A673 (cell line): ENCODE measurements at places on chromosomes 2 and 18. TPM values are rescaled to one million over a fixed set of nuclear protein-coding genes. Genes with fewer than 3 reads are reported as not detected.

- H3K27me3 ChIP-seq: peaks cover 32% of the 10 kb centered on the region
- no peak overlapping the region for H3K27ac ChIP-seq
- no peak overlapping the region for H3K4me3 ChIP-seq
- no peak for DNase-seq
Measured at GRCh38 chr2:98335271-98335670, 11.0 kb upstream of the CNGA3 start.

DNA sequence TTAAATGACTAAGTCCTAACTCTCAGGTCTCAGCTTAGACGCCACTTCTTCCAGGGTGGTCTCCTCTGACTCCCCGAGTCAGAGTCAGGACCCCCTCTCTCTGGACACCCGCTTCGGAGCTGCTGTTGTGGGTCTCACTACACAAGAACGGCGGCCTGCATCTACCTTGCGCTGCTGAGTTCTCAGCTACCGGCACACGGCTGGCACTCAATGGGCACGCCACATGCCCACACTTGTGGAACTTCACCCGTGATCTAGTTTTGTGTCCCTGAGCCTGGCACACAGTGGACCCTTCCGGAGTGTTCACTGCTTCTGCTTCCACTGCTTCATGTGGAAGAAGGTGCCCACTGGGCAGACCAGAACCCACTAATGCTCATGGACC lies 58.3 kb upstream of the ID2 start:
- H3K27me3 ChIP-seq: no peaks in the 10 kb centered on the region
- H3K4me3 ChIP-seq: no peak overlapping the region
- DNase-seq: no peak
- no peaks in the 10 kb centered on the region for H3K36me3 ChIP-seq
- H3K4me1 ChIP-seq: peaks cover 6% of the 10 kb centered on the region

- H3K4me1 ChIP-seq: peaks cover 10% of the 10 kb centered on the region
- no peaks in the 10 kb centered on the region for H3K36me3 ChIP-seq
- H3K27ac ChIP-seq: no peak overlapping the region
- H3K27me3 ChIP-seq: no peaks in the 10 kb centered on the region
- peak overlapping the region; percentile 51 for H3K4me3 ChIP-seq
Measured at GRCh38 chr2:132415915-132416722, 486 bp upstream of the GPR39 start.

DNA sequence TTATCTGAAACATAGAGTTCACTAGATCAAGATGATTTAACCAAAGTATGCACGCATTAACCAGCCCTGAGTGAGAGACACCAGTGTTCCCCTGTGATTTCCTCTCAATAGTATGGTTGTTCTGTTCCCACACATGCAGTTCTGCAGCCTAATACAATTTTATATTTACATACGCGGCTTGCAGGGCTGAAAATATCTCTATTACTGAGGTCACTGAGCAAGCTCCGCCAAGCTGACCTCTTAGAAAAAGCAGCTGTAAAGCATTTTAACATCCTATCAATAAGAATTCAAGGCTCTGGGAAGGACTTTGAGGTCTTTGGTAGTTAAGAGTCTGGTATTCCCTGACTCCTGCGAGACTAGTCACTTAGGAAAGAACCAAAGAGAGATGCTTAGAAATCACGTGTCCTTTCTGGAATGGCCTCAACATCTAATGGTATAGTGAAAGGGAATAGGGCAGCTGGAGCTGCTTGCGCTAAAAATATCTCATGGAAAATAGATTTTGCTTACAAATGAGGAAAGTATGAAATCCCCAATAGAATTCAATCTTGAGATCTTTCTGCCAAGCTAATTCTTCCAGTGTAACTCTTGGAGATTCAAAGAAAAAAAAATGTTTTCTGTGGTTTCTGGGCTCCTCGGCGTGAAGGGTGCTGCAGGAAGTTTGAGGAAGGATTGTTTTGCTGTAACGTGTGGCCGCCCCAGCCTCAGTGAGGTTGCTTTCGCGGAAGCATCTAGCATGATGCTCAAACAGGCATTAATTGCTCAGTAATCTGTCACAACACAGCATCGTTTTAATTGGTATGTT lies 59.2 kb downstream of the DOCK10 start:
- no peaks in the 10 kb centered on the region for H3K36me3 ChIP-seq
- no peaks in the 10 kb centered on the region for H3K27me3 ChIP-seq
- H3K4me1 ChIP-seq: no peaks in the 10 kb centered on the region
- no peak for DNase-seq
- H3K27ac ChIP-seq: no peak overlapping the region
- H3K4me3 ChIP-seq: no peak overlapping the region

NEU2 gene
- total RNA-seq: not detected in 2 replicates

- H3K4me1 ChIP-seq: no peaks in the 10 kb centered on the region
- no peaks in the 10 kb centered on the region for H3K36me3 ChIP-seq
- no peak overlapping the region for H3K4me3 ChIP-seq
- H3K27ac ChIP-seq: no peak overlapping the region
Measured at GRCh38 chr2:60438131-60438530, 115.3 kb downstream of the BCL11A start.

CHAC2 gene
- 20.1 and 20.4 TPM in 2 replicates for total RNA-seq

DNA sequence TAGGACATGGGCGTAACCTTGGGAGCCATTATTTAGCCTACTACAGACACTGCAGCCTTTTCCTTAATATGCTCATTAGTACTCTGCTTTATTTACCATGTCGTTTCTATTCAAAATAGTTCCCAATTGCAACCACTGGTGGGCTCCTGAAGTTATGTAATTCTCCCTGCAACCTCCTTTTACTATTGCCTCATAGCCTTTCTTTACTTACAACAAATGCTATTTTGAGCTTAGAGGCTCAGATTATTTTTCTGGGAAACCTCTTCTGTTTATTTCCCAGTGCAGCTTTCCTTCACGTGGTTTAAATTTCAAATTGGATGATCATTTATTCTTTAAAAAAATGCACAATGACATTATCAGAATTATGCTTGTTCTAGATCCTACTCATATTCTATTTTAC lies 492.3 kb upstream of the TMEFF2 start:
- no peak overlapping the region for H3K4me3 ChIP-seq
- H3K36me3 ChIP-seq: no peaks in the 10 kb centered on the region
- no peaks in the 10 kb centered on the region for H3K27me3 ChIP-seq
- DNase-seq: peak; percentile 18

SLC9A4 gene
- total RNA-seq: 0.11 and 0.17 TPM in 2 replicates

REG3A gene
- not detected in 2 replicates for total RNA-seq

GRCh38 chr2:43131051-43131889 lies 95.1 kb downstream of the ZFP36L2 start:
- H3K4me3 ChIP-seq: no peak overlapping the region
- H3K4me1 ChIP-seq: no peaks in the 10 kb centered on the region
- no peaks in the 10 kb centered on the region for H3K36me3 ChIP-seq
- H3K27ac ChIP-seq: no peak overlapping the region

DNA sequence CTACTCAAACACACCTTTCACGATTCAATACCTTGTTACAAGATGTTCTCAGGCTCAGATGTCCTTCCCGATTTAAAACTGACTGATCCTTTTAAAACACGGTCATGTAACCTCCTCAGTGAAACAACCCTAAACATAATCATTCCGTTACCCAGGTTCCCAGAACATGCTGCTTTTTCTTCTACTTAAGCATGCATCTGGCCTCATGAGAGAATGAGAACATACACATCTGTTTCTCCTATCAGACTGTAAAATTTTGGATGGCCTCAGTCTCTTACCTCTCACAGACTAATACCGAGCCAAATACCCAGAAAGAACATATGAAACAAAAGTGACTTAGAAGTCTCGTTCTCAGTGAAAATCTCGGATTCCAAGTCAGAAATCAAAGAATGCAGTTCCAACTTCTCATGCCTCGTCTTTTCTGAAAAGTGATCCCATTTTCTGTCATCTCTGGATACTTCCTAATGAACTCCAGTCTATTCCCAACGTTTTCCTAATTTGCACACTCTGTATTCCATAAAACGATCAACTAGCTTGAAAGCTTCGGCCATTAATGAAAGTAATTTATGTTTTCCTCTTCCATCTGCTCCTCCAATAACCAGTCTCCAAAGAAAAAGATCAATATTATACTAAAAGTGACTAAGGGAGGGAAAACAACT lies 919 bp downstream of the SF3B1 start:
- no peaks in the 10 kb centered on the region for H3K27me3 ChIP-seq
- H3K4me1 ChIP-seq: peaks cover 16% of the 10 kb centered on the region
- H3K27ac ChIP-seq: peak overlapping the region; percentile 96
- DNase-seq: no peak

SLC30A3 gene
- total RNA-seq: 45.0 and 45.6 TPM in 2 replicates

GRCh38 chr18:79603321-79604204 lies 76.0 kb upstream of the CTDP1 start:
- no peak for DNase-seq
- H3K27ac ChIP-seq: no peak overlapping the region
- no peak overlapping the region for H3K4me3 ChIP-seq
- no peaks in the 10 kb centered on the region for H3K4me1 ChIP-seq

DNA sequence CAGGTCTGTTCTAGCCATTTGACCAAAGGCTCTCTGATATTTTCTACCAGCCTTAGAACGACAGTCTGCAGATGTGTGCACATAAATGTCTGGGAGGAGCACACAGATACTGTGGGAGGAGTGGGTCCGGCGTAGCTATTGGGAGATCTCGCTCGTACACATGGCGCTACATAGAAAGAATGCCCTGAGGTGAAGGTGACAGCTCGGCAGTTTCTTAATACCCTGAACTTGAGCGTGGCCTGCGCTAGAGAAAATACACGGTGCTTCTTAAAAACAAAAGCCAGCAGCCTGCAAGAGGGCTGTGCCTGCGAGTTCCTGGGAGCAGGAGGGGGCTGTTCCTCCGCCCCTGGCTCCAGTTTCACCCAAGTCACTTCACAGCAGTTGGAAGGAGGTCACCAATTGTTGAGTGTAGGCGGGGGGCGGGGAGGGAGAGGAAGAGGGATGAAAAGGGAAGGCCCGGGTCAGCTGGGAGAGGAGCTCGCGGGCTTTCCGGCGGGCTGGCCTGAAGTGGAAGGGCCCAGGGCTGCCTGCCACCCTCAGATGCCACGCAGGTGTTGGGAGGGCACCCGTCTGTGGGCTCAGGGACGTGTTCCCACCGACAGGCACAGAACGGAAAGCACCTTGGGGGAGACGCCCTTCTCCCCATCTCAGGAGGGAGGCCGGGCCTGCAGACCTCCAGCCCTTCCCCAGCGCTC lies 124.7 kb upstream of the ZNF516 start:
- H3K27me3 ChIP-seq: no peaks in the 10 kb centered on the region
- peak overlapping the region; percentile 11 for H3K27ac ChIP-seq
- no peaks in the 10 kb centered on the region for H3K36me3 ChIP-seq

DNA sequence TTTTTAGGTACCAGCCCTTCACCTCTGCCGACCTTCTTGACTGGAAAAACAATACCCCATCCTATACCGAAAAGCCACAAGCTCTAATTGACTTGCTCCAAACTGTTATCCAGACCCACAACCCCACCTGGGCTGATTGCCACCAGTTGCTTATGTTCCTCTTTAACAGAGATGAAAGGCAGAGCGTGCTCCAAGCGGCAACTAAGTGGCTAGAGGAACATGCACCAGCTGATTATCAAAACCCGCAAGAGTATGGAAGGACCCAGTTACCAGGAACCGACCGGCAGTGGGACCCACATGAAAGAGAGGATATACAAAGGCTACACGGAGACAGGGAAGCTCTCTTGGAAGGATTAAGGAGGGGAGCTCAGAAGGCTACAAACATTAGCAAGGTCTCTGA lies 86.1 kb upstream of the TANC1 start:
- no peaks in the 10 kb centered on the region for H3K4me1 ChIP-seq
- no peak overlapping the region for H3K4me3 ChIP-seq
- H3K36me3 ChIP-seq: no peaks in the 10 kb centered on the region
- H3K27ac ChIP-seq: no peak overlapping the region
- no peaks in the 10 kb centered on the region for H3K27me3 ChIP-seq

MTLN gene
- total RNA-seq: 26.8 and 31.6 TPM in 2 replicates

HOXD4 gene
- 30.8 and 34.3 TPM in 2 replicates for total RNA-seq

DNA sequence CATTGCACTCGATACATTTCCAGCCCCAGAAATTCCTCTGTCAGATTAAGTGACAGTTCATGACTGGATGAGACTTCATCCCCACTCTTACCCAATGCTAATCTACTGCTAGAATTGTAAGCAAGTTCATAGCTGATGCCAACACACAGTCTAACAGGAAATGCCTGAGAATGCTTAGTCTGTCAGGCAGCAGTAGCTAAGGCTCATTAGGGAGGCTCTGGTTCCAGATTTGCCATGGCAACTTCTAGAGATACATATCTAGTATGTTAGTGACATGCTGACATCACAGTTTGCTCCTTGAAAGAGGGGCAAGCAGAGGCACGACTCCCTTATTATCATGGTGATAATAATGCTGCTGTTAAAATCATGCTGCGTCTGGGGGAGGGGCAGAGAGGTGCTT lies 198.4 kb downstream of the RBM43 start:
- H3K4me1 ChIP-seq: peaks cover 15% of the 10 kb centered on the region
- H3K27ac ChIP-seq: peak overlapping the region; percentile 71
- H3K36me3 ChIP-seq: no peaks in the 10 kb centered on the region
- H3K27me3 ChIP-seq: no peaks in the 10 kb centered on the region

DNA sequence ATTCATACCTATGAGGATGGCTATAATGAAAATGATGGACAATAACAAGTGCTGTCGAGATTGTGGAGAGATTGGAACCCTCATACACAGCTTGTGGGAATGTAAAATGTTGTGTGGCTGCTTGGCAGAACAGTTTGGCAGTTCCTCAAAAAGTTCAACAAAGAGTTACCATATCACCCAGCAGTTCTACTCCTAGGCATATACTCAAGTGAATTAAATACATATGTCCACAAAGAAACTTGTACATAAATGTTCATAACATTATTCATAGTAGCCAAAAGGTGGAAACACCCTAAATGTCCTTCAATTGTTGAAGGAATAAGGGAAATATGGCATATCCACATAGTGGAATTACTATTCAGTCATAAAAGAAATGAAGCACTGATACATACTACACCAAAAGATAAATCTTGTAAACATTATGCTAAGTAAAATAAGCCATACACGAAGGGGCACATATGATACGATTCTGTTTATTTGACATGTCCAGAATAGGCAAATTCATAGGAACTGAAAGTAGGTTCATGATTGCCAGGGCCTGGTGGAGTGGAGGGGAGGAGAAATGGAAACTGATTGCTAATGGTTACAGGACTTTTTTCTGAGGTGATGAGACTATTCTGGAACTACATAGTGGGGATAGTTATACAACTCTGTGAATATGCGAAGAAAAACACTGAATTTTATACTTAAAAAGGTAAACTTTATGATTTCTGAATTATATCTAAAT lies 92.1 kb downstream of the ADAM23 start:
- H3K4me3 ChIP-seq: no peak overlapping the region
- H3K27ac ChIP-seq: no peak overlapping the region
- peaks cover 3% of the 10 kb centered on the region for H3K27me3 ChIP-seq
- no peak for DNase-seq
- no peaks in the 10 kb centered on the region for H3K4me1 ChIP-seq
- H3K36me3 ChIP-seq: no peaks in the 10 kb centered on the region

- H3K4me3 ChIP-seq: no peak overlapping the region
- no peak for DNase-seq
- no peak overlapping the region for H3K27ac ChIP-seq
- no peaks in the 10 kb centered on the region for H3K4me1 ChIP-seq
- H3K27me3 ChIP-seq: no peaks in the 10 kb centered on the region
- H3K36me3 ChIP-seq: no peaks in the 10 kb centered on the region
Measured at GRCh38 chr18:40420675-40421074, 1534.4 kb upstream of the PIK3C3 start.

DLX2 gene
- 18.3 and 20.4 TPM in 2 replicates for total RNA-seq

RAD51AP2 gene
- 0.13 and 0.24 TPM in 2 replicates for total RNA-seq

- no peak overlapping the region for H3K4me3 ChIP-seq
- H3K27ac ChIP-seq: no peak overlapping the region
Measured at GRCh38 chr18:7147399-7147798, 29.8 kb upstream of the LAMA1 start.

CD8B2 gene
- total RNA-seq: not detected in 2 replicates
